NCI-H82 (cell line): ENCODE measurements at places on chromosomes 5 and 9.
A peak's percentile ranks its signal among the peaks of the same experiment; 100 is the strongest.

DNA sequence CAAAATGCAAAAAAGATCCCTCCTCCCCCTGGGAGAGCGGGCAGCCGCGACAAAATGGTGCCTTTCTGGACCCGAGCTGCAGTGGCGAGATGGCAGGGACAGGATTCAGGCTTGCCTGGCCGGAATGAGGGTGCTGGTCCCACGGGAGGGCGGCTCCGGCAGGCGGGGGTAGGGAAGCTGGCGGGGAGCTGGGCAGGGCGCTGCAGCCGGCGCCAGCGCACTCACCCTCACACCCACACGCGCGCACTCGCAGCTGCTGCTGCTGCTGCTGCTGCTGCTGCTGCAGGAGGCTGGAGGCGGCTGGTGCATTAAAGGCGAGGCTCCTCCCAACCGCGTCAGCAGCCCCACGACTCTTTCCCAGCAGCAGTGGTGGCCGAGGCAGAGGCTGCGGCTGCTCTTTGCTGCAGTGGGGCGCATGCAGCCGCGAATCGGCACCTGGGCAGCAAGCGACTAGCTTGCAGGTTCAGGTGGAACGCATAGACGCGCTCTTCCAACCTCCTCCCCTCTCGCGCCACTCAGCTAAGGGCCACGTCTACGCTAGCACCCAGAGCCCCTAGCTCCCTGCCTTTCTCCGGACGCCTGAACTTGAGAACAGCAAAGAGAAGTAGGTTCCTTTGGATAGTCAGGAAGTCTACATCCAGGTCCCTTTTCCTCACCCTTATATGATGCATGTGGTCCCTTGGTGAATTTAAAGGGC lies at the start of gene PPP2R2B:
Gene PPP2R2B, minus strand, starts transcription at position 282 of the 697 bp plus-strand sequence.
- DNase-seq = peak; percentile 60

GRCh38 chr5:127987354-127988145 lies 96.0 kb upstream of the SLC12A2 start:
- peak; percentile 80 for DNase-seq

GRCh38 chr5:78496373-78496772 lies 136.0 kb downstream of the SCAMP1 start:
- no peak for DNase-seq

DNA sequence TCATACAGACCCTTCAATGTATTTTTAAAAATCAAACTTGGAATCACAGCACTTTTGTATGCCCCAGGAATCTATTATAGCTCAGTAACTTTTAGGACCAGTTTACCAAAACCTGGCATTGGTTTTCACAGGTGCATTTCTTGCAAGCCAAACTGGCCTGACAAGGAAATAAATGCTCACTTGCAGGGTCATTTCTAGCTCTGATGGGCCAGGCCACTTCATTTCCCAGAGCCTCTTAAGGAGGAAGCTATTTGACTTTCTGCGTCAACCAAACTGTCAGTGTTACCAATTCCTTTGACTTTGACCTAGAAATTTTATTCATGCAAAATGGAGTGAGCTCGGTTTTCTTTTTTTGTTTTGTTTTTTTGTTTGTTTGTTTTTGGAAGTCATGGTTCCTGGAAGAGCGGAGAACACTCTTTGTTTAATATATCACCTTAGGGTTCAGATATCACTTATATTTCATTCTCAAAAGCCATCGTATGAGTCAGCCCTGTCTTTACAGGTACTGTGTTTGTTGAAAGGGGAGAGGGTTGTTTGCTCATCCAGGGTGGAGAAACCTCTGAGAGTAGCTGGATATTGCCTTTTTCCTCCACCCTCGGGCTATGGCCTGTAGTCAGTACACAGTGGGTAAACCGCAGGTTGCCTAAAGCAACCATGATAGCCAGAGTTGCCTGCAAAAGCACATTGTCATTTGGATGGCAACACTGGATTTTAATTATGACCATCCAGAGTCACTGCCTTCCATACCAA lies 58.9 kb downstream of the GNA14 start:
- no peak for DNase-seq
